ENCODE measurements at places on chromosomes 3 and 15.

DNA sequence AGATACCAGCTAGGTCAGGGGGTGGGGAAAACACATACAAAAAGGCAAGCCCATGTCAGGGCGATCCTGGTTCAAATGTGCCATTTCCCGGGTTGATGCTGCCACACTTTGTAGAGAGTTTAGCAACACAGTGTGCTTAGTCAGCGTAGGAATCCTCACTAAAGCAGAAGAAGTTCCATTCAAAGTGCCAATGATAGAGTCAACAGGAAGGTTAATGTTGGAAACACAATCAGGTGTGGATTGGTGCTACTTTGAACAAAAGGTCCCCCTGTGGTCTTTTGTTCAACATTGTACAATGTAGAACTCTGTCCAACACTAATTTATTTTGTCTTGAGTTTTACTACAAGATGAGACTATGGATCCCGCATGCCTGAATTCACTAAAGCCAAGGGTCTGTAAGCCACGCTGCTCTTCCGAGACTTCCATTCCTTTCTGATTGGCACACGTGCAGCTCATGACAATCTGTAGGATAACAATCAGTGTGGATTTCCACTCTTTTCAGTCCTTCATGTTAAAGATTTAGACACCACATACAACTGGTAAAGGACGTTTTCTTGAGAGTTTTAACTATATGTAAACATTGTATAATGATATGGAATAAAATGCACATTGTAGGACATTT, 28.9 kb downstream of the TPM1 start:
- DNase-seq: no peak

- no peak for DNase-seq
Measured at GRCh38 chr3:30524357-30525040, 81.9 kb upstream of the TGFBR2 start.

- DNase-seq: no peak
Measured at GRCh38 chr3:24305795-24306467, 188.7 kb downstream of the THRB start.

GRCh38 chr3:142596726-142597088, 514 bp downstream of the PLS1 start:
- DNase-seq: no peak

- no peak for DNase-seq
Measured at GRCh38 chr3:66379565-66379964, 121.3 kb downstream of the LRIG1 start.

DNA sequence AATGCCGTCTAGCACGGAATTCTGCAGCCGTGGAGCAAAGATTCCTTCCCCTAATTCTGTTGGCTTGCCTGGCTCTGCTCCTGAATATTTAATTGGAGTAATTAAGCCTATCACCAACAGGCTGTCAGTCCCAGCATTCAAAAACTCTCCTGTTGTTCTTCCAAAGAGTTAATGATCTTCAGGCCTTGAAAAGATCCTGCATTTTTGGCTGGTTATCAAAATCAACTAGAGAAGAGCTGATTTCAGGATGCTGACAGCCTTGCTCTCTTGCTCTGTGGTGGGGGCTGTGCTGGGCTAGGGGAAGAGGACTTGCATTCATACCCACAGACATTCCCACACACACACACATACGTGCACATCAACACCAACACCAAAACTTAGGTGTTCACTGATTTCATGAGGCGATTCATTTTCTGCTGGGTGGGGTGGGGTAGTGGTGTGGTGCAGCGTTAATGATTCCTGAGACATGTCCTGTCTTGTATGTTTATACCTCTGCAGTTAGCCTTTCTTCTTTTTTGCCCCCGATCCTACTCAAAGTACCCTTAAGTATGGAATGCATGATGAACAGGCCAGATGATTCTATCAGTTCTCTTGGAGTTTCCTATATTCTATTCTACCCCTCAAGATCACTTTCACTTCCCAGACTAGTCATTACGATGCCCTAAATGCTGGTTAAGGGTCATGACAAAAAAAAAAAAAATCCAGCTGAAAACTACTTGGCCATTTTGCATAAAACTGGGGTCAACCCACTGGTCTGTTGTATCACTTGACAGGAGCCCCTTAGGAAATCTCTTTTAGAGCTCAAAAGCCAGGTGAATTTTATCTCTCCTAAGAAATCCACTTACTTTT, 42.3 kb downstream of the CPN2 start:
- no peak for DNase-seq

DNA sequence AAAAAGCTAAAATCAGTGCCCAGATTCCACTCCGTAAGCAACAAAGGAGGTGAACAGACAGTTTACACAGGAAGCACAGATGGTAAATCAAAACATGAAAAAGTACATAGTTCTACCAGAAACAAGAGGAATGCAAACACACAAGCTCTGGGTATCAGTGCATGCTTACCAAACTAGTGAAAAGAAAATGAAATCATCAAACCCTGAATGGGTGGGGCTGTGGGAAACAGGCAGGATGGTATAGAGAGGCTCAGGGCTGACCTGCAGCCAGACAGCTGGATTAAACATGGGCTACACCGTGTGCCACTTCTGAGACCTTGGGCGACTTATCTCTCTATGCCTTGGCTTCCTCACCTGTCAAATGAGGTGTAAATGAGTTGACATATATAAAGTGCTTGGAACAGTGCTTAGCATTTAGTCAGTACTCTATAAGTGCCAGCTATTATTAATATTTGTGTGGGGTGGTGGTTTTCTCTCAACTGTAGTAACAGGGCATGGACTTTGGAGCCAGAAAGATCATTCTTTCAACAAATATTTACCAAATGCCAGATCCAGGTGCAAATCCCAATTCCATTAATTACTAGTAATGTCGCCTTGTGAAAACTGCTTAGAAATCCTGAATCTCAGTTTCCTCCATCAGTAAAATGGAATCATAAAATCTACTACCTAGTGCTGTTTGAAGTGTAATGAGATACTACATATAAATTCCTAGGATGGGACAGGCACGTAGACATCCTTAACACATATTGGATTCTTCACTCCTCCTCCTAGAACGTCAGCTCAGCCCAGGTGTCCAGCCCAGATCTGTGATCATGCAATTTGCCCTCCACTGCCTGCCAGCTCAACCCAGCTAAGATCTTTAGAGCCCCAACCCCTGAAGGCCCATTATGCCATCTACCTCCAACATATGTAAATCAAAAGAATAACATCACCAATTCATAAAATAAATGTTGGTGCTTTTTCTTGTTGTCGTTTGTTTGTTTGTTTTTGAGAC, 55.5 kb upstream of the SMAD3 start:
- no peak for DNase-seq

- no peak for DNase-seq
Measured at GRCh38 chr3:84724877-84725276, 233.9 kb upstream of the CADM2 start.

Data from stimulated activated CD8-positive, alpha-beta memory T cell treated with anti-CD3 and anti-CD28 coated beads, Interleukin-7, amount 100 ng/mL, for 4 hours (primary cell).